HT-29 (cell line): ENCODE measurements at places on chromosomes 4 and X. TPM values are rescaled to one million over a fixed set of nuclear protein-coding genes. Genes with fewer than 3 reads are reported as not detected.
A peak's percentile ranks its signal among the peaks of the same experiment; 100 is the strongest.

Gene ANKRD50
- 8.6 and 8.9 TPM in 2 replicates for total RNA-seq

Gene CLTRN
- 0.13 TPM in 1 of 2 replicates, not detected in the other for total RNA-seq

Gene DMRTC1
- not detected in 2 replicates for total RNA-seq

Gene SPATA18
- 0.10 TPM in 1 of 2 replicates, not detected in the other for total RNA-seq

Gene TDO2
- 0.13 and 0.64 TPM in 2 replicates for total RNA-seq

Gene EPGN
- total RNA-seq, result 0.26 TPM in 1 of 2 replicates, not detected in the other

Gene CPLX1
- total RNA-seq, result 0.28 and 0.73 TPM in 2 replicates

Gene ADH1C
- 2.7 and 5.9 TPM in 2 replicates for total RNA-seq

Gene SFRP2
- total RNA-seq, result not detected in 2 replicates

Gene DDIT4L
- total RNA-seq, result not detected in 2 replicates

Gene HMGB3
- 26.7 and 33.0 TPM in 2 replicates for total RNA-seq

Gene PITX2
- total RNA-seq, result 8.6 and 10.3 TPM in 2 replicates

DNA sequence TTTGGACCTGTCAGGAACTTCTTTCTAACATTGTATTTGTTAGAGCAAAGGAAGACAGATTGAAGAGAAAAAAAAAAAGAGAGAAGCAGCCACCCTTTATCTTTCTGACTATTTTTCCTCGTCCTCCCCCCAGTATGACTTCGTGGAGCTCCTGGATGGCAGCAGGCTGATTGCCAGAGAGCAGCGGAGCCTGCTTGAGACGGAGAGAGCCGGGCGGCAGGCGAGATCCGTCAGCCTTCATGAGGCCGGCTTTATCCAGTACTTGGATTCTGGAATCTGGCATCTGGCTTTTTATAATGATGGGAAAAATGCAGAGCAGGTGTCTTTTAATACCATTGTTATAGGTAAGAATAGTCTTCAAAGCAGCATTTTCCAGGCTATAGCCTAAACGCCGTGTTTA lies 237.7 kb downstream of the DCTD start:
- no peak for DNase-seq

GRCh38 chr4:173280998-173281397 lies 53.2 kb downstream of the HMGB2 start:
- DNase-seq, result no peak

- no peak for DNase-seq
Measured at GRCh38 chrX:22594766-22595165, 322.1 kb downstream of the CBLL2 start.

GRCh38 chr4:22941688-22942375 lies 249.1 kb downstream of the GBA3 start:
- DNase-seq, result no peak

- no peak for DNase-seq
Measured at GRCh38 chr4:98399915-98400314, 138.7 kb downstream of the RAP1GDS1 start.

GRCh38 chr4:26420438-26420837 lies 69.8 kb downstream of the CCKAR start:
- DNase-seq, result no peak

- DNase-seq, result no peak
Measured at GRCh38 chrX:133648594-133648993, 233.3 kb upstream of the GPC4 start.

- no peak for DNase-seq
Measured at GRCh38 chr4:137621056-137621455, 88.8 kb upstream of the PCDH18 start.

DNA sequence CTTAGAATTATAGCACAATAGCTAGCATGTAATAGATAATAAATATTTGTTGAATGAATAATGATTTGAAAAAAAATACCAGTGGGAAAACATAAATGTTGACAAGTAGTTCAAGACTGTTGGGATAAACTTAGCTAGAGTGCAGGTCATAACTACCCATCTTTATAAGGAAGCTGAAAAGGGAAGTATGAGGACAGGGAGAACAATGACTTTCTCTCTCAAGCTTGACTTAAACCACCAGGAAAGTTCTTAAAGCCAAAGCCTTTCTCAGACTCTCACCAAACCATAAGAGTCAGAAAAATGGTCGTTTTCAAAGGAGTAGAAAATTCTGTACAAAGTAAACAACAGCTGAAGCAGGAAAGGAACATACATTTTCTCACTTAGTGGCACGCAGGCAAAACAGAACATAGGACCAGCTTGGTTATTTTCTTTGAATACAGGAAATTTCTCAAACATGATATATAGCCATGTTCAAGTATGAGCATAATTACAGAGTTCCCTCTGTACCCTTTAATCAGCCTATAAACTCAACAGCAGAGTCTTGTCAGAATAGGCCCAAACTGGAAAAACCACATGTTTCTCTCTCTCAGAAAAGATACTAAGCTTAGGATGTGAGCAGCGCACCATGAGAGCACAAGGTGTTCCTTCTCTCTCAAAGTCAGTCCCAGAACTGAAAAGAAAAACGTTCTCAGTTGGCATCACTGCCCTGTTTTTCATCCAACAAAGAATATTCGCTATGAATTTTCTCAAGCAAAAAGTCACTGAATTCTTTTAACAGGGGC lies 28.7 kb downstream of the MAPK10 start:
- no peak for DNase-seq

- no peak for DNase-seq
Measured at GRCh38 chrX:118250445-118250844, 95.5 kb upstream of the WDR44 start.

GRCh38 chr4:112818594-112818965 lies 181.6 kb downstream of the LARP7 start:
- no peak for DNase-seq

DNA sequence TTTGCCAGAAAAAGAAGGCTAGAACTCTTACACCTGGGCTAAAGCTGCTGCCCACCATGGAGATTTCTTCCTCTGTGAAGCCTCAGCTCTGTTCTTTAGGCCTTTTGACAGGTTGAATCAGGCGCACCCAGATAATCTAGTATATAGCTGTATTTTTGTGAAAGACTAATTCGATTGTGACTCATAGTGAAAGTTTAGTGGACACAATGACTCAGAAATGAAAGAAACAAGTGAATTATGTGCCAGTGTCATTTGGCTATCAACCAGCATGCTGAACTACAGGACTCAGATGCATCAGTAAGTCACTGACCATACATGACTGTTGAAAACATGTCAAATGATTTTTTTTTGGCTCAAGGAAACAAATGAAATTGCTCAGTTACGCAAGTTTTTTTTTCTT lies 425.4 kb downstream of the SLITRK2 start:
- no peak for DNase-seq

DNA sequence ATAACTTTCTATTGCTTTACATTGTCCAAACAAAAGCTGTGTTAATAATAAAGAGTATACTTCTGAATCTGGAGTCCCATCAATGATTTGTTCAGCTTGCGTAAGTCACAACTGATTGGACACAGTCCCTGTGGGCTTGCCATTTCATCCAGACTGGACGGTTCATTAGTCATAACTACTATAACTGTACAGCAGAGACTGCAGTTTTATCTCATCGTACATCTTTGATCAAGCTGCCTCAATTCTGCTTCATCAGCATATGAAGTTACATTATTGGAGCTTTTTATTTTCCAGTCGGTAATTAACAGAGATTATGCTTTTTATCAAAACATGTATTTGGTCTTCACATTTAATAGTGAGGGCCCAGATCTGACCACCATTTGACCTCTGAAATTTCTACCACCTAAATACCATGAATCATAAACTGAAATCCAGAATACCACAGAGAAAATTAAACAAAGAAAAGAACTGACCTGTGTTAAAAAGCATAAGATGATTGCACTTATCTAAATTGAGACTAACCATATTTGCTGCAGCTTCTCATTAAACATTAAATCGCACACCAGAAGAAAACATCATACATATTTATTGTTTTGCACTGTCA lies 12.5 kb upstream of the MAB21L2 start:
- no peak for DNase-seq

- DNase-seq, result no peak
Measured at GRCh38 chr4:52051615-52052474, 741 bp downstream of the SPATA18 start.

DNA sequence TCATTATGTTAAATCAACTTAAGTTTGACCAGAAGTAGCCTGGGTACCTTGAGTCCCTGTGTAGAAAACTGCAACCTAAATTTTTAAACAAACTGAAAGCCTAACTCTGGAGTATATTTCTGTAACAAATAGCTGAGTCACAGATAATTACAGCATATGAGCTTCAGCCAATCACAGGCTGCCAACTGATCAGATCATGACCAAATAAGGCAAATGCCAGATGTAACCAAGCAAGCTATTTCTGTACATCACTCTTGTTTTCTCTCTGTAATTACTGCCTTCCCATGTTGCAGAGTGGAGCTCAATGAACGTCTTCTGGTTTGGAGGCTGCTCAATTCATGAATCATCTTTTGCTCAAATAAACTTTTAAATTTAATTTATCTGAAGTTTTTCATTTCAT lies 980.9 kb upstream of the DIAPH2 start:
- DNase-seq, result no peak

DNA sequence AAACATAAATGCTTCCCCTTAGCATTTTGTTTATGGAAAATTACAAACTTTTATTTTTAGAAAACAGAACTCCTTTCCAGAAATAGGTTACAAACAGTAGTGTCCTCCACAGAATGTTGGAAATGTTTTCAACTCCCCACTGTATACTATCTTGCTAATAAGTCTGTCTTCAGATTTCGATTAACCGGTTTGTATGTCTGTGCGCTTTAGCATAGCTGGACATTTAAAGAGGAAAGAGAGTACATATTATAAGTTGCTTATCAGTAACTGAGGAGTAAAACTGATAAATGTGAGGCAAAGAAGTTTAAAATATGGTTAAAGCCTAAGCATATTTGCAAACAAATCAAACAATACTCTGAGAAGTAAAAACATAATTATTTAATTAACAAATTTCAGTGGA lies 3.4 kb downstream of the CXCL8 start:
- no peak for DNase-seq

- DNase-seq, result no peak
Measured at GRCh38 chr4:147088146-147088545, 142.5 kb upstream of the TTC29 start.

DNA sequence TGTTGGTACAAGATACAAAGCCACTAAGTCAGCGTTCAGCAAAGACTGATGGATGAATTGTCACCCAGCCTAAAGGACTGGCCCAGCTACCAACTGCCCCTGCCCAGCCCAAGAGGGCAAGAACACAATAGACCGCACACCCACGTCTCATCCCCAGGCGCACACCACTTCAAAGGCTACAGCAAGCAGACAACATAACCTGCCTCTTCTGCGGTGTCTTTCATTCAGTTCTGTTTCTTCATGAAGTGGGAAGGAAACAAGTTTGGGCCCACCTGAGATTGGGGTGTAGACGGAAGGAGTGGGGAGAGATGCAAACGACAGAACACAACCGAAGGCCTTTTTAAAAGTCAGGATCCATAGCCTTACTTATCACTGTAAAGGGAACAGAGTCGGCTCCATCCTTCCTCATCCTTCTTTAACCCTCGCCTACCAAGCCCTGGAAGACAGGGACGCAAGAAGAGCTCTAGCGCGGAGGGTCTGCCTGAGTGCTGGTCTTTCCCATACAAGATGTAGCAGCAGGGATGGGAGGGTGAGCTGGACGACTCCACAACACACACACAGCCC lies 691 bp downstream of the SCARB2 start:
- peak; percentile 52 for DNase-seq

- no peak for DNase-seq
Measured at GRCh38 chr4:144645102-144645630, 790 bp upstream of the HHIP start.

- peak; percentile 66 for DNase-seq
Measured at GRCh38 chrX:12994321-12994720, 19.4 kb downstream of the TMSB4X start.

GRCh38 chr4:154626793-154627484 lies 14.5 kb upstream of the FGG start:
- DNase-seq, result no peak

DNA sequence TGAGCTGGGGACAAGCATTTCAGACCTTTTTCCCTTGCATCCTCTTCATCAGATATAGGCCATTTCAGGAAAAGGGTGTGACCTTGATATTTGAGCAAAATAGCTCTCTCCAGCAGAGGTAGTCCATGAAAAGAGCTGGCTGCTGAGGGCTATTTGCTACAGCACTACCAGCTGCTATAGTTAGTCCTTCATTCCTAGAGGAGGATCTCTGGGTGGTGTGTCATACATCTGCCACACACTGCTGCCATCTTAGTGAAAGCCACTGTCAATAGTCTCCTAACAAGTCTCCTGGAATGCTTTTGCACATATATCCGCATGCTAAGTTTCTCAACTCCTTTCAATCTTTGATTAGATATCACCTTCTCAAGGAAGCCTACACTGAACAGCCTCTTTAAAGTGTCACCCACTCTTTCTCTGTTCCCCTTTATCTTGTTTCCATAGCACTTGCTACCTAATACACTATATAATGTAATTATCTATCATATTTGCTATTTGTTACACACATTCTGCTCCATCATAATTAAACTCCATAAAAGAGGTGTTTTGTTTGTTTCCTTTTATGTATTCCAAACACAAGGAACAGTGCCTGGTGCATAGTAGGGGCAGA lies 131.9 kb downstream of the TBC1D19 start:
- no peak for DNase-seq

GRCh38 chr4:78345237-78345636 lies 206.3 kb upstream of the ANXA3 start:
- no peak for DNase-seq

DNA sequence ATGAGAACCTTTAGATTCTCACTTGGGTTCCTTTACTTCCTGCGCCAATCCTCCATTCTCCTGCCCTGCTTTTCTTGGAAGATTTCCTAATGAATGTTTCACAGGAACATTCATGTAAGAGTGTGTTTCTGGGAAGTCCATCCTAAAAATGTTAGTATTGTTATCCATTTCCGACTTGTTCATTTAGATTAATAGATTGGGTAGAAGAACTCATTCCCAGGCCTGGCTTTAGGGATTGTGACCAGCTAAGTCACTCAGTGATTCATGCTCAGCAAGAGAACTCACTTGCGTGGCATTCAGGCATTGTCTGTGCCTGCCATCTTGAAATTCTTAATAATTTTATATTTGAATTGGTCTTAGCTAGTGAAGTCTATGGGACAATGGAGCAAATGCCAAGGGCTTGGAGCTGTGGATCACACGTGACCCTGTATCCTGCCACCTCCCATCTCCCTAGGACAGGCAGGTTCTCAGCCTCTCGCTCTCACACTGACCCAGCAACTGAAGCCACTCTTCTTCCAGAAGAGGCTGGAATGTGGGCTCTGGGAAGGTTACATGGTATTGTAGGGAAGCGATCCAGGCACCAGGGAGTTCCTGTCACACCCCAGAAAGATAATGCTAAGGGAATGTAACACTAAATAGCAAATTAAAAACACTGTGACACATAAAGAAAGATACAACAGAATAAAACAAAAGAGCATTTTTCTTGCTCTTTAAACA lies 562.1 kb downstream of the TMA16 start:
- DNase-seq, result no peak

DNA sequence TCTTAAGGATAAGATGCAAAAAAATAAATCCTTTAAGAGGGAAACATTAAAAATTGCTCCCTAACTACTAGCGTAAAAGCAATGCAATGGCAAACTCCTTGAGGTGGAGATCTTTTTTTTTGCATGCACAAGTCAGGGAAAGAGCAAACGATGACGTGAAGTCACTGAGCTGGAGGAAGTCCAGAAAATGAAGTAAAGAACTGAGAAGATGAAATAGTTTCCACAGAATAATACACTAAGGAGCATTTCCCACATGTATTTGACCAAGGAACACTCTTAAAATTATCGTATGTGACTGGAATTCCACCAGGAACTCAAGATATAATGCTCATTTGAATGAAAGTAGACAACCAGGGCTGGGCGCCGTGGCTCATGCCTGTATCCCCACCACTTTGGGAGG lies 21.0 kb upstream of the DOCK11 start:
- DNase-seq, result no peak
